Renal pelvis (tissue), 12 donors: ENCODE measurements at places on chromosomes 7 and 10.

- DNase-seq: no peak
Observed at GRCh38 chr10:89151857-89152256, 55.3 kb downstream of the CH25H start.

DNA sequence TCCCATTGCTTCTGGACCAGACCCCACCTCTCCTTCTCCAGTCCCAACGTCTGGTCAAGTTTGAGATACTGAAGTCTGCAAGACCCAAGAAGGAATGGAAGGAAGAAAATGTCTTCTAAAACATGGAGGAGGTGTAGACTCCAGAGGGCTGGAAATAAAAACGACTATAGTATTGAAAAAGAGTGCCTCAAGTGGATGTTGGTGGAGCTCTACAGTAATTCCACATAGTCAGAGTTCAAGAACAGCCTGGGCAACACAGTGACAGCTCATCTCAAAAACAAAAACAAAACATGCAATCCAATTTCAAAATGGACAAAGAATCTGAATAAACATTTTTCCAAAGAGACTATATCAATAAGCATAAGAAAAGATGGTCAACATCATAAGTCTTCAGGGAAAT is 2.3 kb upstream of the PCGF6 start:
- no peak for DNase-seq

- DNase-seq: no peak
Observed at GRCh38 chr7:30921540-30922401, 10.1 kb downstream of the AQP1 start.

GRCh38 chr10:72061491-72061890 is 26.9 kb downstream of the SPOCK2 start:
- no peak for DNase-seq

DNA sequence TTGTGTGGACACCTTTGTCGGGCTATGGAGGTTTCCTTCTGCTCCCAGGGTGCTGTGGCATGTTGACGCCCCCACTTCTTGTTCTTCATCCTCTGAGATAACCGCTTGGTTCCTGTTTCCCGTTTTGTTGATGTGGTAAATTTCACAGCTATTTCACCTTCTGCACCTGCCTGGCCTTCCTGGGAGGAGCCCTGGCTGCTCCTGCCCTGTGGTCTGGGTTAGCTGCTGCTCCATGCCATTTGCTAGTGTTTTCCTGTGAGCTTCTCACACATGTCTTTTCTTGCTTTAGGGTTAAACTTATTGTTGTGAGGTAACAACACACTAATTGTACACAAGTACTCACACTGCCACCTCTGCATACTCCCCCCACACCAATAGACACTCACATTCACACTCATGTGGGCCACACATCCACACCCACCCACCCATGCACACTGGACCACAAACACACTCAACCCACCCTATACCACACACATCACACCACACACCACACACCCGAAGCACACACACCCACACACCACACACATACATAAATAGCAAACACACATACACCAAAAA is 46.5 kb upstream of the MSMB start:
- no peak for DNase-seq

DNA sequence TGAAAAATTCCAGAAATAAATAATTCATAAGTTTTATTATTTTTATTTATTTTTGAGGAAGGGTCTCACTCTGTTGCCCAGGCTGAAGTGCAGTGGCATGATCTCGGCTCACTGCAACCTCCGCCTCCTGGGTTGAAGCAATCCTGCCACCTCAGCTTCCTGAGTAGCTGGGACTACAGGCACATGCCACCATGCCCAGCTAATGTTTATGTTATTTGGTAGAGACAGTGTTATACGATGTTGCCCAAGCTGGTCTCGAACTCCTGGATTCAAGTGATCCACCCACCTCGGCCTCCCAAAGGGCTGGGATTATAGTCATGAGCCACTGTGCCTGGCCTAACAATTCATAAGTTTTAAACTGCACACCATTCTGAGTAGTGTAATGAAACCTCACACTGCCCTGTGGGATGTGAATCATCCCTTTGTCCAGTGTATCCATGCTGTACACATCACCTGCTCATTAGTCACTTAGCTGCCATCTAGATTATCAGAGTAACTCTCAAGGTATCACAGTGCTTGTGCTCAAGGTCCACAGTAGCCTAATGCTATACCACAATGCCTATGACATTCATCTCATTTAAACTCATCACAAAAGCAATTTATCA is 17.9 kb downstream of the RTKN2 start:
- no peak for DNase-seq

GRCh38 chr7:135748770-135749169 is at the start of gene FAM180A:
Gene FAM180A, minus strand, starts transcription at chr7:135748813. Its CDS starts 233 bp downstream, at chr7:135748580.
- DNase-seq: no peak
